ENCODE measurements at places on chromosomes 12 and 14.

DNA sequence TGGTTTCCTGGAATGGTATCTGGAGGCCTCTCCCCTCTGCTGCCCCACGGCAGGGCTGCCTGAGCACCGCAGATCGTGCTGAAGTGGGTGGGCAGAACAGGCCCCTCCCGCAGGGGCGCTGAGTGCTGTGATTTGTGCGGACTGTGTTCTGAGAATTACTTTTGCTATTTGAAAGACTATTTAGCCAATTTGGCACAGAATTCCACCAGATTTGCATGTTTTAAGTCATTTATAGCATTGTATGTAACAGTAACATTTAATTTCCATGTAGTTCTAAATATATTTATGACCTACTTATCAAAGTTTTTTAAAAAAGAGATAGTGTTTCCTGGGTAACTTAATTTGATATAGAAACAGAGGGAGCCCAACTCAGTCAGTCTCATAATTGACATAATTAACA, 55.3 kb downstream of the TNFAIP2 start:
- DNase-seq = no peak

GRCh38 chr12:65859519-65859918, 35.2 kb downstream of the HMGA2 start:
- DNase-seq = no peak

- no peak for DNase-seq
Measured at GRCh38 chr14:55303125-55303499, 31.9 kb downstream of the FBXO34 start.

GRCh38 chr12:54191550-54192022, 2.8 kb upstream of the SMUG1 start:
- DNase-seq = no peak

DNA sequence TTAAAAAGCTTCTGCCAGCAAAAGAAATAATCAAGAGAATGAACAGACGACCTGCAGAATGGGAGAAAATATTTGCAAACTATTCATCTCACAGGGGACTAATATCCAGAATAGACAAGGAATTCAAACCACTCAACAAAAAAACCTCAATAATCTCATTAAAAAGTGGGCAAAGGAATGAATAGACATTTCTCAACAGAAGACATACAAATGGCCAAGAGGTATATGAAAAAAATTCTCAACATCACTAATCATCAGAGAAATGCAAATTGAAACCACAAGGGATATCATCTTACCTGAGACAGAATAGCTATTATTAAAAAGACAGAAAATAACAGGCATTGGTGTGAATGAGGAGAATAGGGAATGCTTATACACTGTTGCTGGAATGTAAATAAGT, 270.0 kb downstream of the DACT1 start:
- no peak for DNase-seq

All from substantia nigra (tissue), 51 donors.